ENCODE measurements at places on chromosomes 5 and 9.

- no peak for DNase-seq
Measured at GRCh38 chr5:143101121-143101520, 302.4 kb downstream of the NR3C1 start.

- no peak for DNase-seq
Measured at GRCh38 chr5:175850119-175850845, 21.1 kb upstream of the CPLX2 start.

DNA sequence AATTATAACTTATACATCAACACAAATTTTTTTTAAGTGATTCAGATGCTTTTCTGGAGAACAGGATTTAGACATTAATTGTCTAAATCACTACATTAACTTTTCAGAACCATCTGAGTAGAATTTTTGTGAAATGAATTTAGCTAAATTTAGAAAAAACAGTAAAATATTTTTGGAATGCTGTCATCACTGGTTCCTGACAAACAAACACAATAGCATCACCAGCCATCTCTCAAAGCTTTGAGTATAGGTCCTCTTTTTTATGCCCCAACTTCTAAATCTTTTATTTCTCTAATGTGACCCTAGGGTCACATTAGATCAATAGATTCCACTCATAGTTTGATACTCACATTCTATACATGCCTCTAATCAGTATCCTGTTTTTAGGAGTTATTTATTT is 104.6 kb downstream of the PRR16 start:
- no peak for DNase-seq

GRCh38 chr9:134405527-134405926 is 79.3 kb downstream of the RXRA start:
- no peak for DNase-seq

- no peak for DNase-seq
Measured at GRCh38 chr9:35085078-35085477, 5.3 kb upstream of the FANCG start.

GRCh38 chr9:135246248-135247205 is 159.1 kb downstream of the OLFM1 start:
- no peak for DNase-seq

GRCh38 chr5:117249086-117249815 is 674.6 kb upstream of the SEMA6A start:
- no peak for DNase-seq

GRCh38 chr5:36726317-36726716 is 119.9 kb downstream of the SLC1A3 start:
- no peak for DNase-seq

DNA sequence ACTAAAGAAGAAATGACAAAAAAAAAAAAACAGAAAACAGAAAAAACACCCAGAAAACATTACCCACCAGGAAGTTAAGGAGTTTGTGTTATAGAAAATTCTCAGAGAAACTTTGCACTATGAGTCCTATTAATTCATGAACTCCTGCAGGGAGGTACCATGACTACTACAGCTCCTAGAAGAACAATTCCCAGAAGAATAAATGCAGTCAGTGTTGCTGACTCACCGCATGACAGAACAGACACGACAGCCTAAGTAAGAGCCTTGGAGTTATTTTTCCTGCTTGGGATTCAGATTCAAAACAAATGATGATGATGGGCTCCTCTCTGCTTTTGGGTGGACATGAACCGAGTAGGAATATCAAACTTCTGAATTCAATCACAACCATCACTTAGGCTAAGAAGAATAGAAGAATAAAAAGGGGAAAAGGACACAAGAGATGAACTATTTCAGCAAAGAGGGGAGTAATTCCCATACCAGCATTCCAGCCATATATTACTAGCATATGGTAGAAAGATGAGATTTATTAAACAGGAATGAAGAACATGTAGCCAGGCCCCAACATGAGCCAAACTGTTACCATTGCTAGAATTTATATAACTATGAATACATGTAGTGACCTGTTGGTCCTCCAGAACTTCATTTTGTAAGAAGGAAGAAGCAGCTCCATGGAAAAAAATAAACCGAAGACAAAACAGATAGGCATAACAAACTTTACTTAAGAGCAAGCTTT is 209.6 kb upstream of the PDE4D start:
- no peak for DNase-seq

DNA sequence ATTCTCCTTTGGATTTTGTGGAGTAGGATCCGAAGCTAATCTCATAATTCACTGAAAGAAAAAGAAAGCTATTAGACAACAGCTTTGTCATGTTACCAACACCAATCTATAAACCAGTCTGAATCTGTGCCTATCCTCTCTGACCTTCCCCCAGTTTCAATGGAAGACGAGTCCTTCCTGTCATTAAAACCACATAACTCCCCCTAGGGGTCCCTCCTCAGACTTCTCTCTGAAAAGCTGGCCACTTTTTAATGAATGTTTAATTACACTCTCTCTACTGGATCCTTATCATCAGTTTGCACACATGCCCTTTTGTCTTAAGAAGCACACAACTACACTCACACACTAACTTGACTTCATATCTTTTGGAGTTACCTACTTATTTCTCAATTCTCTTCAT is 98.0 kb upstream of the TSLP start:
- no peak for DNase-seq

- DNase-seq: no peak
Measured at GRCh38 chr5:43412644-43413043, 453 bp upstream of the CCL28 start.

DNA sequence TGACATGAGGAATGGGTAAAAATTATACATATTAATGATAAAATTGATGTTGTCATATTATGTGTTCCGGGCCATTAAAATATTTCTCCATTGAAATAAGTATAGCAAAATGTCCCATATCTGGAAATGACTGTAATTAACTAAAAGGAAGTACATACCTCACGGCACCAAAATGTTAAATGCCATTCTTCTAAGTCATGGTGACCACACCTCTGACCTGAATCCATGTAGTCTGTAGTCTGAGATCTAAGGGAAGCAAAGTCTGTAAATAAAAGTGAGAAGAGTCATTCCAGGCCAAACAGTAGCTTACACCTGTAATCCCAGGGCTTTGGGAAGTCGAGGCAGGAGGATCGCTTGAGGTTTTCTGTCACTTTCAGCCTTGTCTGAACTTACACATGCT is 8.7 kb upstream of the GDA start:
- DNase-seq: no peak

DNA sequence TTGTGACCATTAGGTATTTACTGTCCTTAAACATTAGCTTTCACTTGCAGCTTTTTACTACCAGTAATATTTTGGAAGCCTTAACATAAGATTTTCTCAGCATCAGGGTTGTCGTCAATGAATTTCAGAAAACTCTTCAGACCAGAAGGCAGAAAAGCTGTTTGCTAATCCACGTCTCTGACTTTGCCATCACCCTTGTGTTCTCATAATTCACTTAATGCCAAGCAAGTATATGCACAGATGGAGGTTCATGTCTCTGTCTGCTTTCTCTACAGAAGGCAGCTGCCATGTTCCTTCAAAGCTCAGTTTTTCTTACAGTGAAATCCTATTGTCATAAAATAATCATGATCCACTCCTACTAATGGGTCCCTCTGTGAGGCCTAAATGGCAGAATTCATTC is 37.7 kb upstream of the LRRC19 start:
- no peak for DNase-seq

DNA sequence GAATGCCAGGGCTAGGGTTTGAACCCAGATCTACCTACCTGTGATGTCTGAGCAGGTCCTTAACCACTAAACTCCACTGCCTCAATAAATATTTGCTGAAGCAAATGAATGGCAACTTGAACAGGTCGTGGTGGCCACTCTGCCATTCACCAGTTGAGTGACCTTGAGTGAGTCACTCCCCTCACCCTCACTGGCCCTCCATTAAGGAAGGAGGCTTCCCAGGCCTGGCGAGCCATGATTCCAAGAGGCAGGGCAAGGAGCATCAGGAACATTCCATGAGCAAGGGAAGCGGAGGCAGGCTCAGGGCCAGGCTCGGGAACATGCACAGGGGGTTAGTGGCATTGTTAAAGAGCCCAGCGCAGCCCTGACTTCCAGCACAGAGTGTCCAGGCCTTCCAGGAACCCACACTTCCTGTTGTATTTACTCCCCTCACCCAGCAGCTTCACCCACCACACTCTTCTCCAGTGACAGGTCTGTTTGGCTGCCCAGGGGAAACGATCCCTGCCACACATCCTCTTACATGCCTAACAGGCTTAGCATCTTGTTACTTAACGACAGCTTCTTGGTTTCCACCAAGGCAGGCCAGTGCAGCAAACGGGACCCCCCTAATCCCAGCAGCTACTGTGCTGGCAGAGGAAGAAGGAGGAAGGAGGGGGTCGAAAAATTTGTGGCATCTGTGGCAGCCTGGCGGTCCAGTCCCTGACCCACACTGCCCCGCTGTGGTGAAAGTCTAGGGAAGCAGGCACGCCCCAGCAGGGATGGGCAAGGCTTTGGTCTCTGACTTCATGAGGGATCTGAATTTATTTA is 43.7 kb upstream of the TTC1 start:
- peak; percentile 36 for DNase-seq

- DNase-seq: no peak
Measured at GRCh38 chr5:54390539-54391031, 64.9 kb upstream of the HSPB3 start.

DNA sequence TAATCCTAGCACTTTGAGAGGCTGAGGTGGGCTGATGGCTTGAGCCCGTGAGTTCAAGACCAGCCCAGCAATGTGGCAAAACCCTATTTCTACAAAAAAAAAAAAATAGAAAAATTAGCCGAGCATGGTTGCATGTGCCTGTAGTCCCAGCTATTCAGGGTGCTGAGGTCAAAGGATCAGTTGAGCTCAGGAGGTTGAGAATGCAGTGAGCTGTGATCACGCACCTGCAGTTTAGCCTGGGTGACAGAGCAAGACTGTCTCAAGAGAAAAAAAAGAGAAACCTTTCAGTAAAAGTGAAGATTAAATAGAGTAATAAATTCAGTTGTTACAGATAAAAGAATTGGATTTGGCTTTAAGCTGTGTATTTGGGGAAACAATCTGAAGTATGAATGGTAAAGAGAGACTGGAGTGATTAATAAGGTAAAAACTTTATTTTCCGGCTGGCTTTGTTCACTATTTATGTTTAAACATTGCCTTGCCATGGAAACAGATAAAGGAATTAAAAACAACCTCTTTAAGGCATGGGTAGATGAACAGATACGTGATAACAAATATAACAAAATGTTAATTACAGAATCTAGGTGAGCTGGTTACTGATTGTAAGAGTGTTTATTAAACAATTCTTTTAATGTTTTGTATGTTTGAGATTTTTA is 56.0 kb upstream of the PCAT7 start:
- DNase-seq: no peak

GRCh38 chr9:117392992-117393391 is 21.9 kb downstream of the ASTN2 start:
- DNase-seq: no peak

DNA sequence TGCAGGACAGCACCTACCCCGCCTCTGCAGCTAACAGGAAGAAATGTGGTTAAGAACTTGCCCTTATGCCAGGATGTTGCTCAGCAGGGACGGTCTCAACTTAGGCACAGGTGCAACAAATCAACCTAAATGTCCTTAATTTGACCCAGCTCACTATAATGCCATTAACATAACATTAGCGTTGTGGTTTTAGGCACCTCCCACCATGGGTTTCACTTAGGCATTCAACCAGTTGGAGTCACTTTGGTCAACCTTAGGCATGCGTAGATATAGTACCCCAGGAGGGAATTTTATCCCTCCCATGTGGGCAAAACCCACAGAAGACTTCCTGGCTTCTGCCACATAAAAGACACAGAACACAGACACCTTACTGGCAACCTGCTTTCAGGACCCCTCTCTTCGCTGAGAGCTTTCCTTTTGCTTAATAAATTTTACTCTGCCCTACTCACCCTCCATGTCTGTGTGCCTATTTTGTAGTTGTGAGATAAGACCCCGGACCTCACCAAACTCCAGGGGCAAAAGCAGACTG is 8.7 kb upstream of the ERAP1 start:
- no peak for DNase-seq

- no peak for DNase-seq
Measured at GRCh38 chr5:120535900-120536299, 71.8 kb downstream of the PRR16 start.

DNA sequence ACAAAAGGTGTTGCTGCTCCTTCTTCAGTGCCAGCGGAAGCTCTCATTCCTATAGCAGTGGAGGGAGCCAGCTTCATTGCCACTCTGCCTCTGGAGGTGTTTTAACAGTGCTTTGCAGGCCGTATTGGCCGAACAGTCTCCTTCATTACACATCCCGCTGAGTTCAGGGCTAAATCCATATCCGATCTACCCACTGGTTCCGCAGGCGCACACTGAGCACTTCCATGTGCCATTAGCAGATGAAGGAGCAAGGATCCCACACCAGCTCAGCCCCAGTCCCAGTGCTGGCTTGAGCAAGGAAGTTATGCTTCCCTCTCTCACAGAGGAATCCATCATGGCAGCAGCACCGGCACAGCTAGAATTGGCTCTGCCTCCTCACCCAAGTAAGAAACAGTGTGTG is 121.2 kb upstream of the IRX2 start:
- no peak for DNase-seq

- DNase-seq: no peak
Measured at GRCh38 chr9:122051351-122052321, 41.5 kb downstream of the TTLL11 start.

DNA sequence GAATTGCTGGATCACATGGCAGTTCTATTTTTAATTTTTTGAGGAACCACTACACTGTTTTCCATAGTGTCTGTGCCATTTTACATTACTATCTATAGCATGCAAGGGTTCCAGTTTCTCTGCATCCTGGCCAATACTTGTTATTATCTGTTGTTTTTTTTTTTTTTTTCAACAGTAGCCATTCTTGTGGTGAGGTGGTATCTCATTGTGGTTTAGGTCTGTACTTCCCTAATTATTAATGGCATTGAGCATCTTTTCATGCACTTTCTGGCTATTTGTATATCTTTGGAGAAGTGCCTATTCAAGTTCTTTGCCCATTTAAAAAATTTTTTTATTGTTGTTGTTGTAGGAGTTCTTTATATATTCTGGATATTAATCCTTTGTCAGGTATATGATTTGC is 97.7 kb downstream of the GDNF start:
- no peak for DNase-seq

- DNase-seq: no peak
Measured at GRCh38 chr9:92735636-92736562, 28.7 kb downstream of the BICD2 start.

- DNase-seq: no peak
Measured at GRCh38 chr5:157582731-157583620, 7.4 kb upstream of the ADAM19 start.

- no peak for DNase-seq
Measured at GRCh38 chr9:7259544-7260241, 501.9 kb downstream of the KDM4C start.

- DNase-seq: no peak
Measured at GRCh38 chr5:116475338-116475737, 99.3 kb downstream of the SEMA6A start.

DNA sequence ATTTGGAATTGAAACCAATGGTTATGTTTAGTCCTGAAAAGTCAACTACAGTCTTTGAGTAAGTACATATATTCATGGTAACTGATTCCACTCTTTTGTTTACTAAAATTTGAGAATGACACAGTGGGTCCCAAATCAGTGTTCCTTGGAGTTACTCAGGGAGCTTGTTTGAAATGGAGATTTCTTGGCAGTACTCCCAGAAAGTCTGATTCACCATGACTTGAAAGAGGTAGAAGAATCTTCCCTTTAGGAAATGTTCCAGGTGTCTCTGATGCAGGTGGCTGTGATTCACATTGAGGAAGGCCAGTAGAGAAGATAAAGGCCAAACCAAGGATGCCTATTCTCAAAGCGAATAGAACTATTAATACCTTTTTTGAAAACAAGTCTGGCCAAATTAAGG is 1078.3 kb downstream of the CDH12 start:
- peak; percentile 1 for DNase-seq

All from NT2/D1 (cell line).